ENCODE measurements at places on chromosomes 2 and 18.
A peak's percentile ranks its signal among the peaks of the same experiment; 100 is the strongest.

- DNase-seq, result no peak
Measured at GRCh38 chr2:126843081-126843480, 55.6 kb upstream of the TEX51 start.

- DNase-seq, result no peak
Measured at GRCh38 chr2:202290316-202290715, 24.8 kb downstream of the NOP58 start.

DNA sequence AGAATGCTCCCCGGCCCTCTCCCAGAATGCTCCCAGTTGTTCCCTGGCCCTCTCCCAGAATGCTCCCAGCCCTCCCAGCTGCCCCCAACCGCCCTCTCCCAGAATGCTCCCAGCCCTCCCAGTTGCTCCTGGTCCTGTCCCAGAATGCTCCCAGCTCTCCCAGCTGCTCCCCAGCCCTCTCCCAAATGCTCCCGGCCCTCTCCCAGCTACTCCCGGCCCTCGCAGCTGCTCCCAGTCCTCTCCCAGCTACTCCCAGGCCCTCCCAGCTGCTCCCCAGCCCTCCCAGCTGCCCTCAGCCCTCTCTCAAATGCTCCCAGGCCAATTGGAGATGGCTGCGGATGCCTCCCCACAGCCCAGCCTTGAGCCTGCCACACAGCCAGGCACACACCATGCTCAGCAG is 31.1 kb downstream of the BIN1 start:
- DNase-seq, result no peak

GRCh38 chr2:240797914-240798313 is 22.1 kb downstream of the KIF1A start:
- no peak for DNase-seq

DNA sequence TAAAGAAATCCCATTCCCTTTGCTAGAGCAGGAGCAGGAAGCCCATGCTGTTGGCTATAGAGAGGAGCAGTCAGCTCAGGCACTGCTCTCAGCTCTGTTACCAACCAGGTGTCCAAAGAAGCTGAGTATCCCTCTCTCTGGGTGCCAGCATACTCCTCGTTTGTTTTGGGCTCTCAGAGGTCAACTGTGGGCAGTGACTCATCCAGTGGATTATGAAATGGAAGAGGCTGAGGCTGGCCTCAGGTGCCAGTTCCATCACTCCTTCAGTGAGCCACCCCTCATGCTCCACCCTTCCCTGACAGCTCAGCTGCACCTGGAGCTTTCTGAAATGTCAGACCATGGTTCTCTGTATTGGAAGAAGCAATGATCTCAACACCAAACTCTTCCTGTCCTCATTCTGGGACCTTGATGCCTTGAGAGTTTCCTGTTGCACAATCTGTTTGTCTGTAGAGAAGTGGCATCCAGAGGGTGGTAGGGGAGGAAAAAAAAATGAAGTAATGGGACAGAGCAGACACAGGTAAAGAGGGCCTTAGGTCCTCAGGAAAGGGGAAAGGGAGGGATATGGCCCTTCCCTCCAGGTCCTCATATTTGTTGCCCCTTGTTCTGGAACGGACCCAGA is 31.2 kb upstream of the EN1 start:
- DNase-seq, result no peak

- DNase-seq, result no peak
Measured at GRCh38 chr2:116922414-116922813, 892.1 kb upstream of the DDX18 start.

GRCh38 chr2:112010751-112011150 is 44.3 kb upstream of the TMEM87B start:
- DNase-seq, result no peak

- DNase-seq, result no peak
Measured at GRCh38 chr2:161265874-161266273, 42.4 kb upstream of the PSMD14 start.

DNA sequence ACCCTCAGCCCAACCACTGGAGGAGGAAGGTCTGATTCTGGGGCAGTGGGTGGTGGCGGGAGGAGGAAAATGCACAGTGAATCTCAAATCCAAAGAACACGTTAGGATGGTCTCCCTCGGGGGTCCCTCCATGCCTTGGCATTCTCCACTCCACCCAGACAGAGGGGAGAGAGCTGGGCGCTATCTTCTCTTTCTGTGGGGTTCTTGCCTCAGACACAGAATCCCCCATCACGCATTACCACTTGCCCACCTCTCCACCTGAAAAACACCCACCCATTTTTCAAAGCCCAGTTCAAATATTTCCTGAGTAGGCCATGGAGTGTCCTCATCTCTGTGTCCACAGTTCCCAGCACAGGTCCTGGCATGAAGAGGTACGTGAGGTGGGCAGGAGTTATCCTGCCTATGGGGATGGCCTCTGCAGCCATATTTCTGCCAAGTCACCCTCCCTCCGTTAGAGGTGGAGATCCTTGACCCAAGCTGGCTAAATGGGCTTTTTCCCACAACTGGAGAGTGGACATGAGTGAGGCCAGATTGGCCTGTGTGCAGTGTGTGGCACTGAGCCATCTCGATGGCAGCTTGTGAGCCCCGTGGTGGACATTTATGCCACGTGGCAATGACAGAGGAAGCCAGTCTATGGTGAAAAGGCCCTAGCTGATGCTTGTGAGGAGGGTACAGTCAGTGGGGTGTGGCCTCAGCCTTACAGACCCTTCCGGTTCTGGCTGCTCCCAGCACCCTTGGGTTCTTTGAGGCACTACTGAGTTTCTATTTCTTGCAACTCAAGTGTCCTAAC is 9.5 kb upstream of the TEX261 start:
- no peak for DNase-seq

GRCh38 chr2:28360058-28360717 is 32.5 kb upstream of the FOSL2 start:
- DNase-seq, result no peak

GRCh38 chr2:209565896-209566582 is 142.2 kb downstream of the MAP2 start:
- no peak for DNase-seq

- DNase-seq, result no peak
Measured at GRCh38 chr18:9782073-9782857, 74.2 kb downstream of the RAB31 start.

DNA sequence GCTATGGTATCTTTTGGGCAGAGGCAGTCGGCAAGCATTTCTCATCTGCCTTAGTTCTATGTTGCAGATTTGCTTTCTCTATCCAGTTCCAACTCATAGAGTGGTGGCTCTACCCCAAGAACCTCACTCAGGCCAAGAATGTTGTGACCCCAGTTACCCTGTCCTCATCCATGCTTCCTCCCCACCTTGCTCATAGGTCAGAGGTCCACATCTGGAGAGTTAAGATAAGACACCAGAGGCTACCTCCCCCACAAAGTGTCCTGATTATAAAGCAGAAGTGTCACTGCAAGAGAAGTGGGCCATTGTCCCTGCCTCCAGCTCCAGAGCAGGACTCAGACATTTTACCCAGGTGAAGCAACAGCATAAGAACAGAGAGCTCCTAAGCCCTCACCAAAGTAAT is 276.8 kb upstream of the CHST9 start:
- no peak for DNase-seq

GRCh38 chr2:215363039-215363438 is 51.2 kb downstream of the ATIC start:
- no peak for DNase-seq

- no peak for DNase-seq
Measured at GRCh38 chr2:227013881-227014280, 150.1 kb downstream of the COL4A4 start.

DNA sequence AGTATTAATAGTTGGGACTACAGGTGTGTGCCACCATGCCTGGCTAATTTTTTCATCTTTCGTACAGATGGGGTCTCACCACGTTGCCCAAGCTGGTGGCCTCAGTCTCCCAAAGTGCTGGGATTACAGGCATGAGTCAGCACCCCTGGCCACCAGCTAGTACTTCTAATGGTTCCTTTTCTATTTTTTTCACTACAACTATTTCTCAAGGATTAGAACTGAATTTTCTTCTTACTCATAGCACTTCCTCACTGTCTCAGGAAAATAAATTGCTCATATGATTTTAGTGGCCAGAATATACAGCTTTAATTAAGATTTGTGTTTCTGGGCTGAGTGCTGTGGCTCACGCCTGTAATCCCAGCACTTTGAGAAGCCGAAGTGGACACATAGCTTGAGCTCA is 43.2 kb upstream of the SOS1 start:
- no peak for DNase-seq

DNA sequence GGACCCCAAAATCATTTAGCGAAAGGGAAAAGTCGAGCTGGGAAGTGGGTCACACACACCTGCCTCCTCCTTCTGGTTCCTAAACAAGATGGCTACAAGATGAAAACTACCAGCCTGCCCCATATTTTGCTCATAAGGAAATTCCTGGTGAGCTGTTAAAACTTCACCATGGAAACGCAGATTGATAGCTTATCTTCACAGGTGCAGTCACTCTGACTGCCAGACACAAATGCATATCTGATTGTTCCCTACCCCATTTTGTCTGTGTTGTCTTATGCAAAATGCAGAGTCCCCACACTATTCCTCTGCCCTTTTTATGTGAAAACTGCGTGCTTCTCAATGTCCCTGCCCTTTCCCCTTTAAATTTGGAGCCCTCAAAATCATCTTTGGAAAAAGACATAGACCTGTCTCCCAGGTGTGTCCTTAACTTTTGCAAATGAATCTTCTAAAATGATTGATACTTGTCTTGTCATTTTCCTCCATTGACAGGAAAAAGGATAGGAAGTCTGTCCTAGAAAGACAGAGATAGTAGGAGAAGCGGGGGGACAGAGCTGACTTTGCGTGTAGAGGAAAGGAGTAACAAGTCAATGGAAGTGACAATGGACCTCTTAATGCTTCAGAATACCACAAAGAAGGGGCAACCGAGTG is 38.9 kb upstream of the THOC1 start:
- DNase-seq, result no peak

- peak; percentile 86 for DNase-seq
Measured at GRCh38 chr2:64626963-64627760, 26.6 kb downstream of the SERTAD2 start.

DNA sequence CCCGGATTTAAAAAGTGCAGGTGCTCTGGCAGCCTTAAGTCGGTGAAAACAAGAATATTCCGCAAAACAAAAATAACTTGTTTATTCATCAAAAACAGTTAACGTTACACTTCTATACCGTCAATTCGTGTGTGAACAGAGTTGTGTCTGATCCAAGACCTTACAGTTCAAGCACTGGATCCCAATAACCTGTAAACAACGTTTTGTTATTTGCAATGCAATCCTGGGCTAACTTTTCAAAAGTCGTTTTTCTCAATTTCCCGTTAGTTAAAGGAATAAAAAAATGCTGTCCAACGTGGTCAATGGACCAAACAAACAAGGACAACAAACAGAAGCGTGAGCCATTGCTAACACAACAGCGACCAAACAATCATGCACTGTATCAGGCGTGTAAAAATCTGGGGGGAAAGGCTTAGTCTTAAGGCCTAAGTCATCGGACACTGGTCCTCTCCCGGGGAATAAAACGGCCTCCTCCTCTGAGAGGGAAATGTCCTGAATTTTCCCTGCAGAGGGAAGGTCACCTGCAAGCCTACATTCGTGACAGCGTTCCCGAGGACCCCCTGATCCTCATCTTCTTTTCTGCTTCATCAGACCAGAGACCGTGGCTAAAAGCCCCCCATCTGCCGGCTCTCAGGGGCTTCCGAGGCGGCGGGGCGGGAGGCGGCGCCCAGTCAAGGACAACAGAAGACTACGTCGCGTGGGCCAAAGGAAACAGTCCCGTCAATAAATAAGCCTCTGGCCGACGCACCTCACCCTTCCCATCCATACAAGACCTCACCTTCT is 490 bp downstream of the NDUFS1 start:
- peak; percentile 57 for DNase-seq

GRCh38 chr2:42575458-42576064 is 7.1 kb downstream of the MTA3 start:
- DNase-seq, result no peak

DNA sequence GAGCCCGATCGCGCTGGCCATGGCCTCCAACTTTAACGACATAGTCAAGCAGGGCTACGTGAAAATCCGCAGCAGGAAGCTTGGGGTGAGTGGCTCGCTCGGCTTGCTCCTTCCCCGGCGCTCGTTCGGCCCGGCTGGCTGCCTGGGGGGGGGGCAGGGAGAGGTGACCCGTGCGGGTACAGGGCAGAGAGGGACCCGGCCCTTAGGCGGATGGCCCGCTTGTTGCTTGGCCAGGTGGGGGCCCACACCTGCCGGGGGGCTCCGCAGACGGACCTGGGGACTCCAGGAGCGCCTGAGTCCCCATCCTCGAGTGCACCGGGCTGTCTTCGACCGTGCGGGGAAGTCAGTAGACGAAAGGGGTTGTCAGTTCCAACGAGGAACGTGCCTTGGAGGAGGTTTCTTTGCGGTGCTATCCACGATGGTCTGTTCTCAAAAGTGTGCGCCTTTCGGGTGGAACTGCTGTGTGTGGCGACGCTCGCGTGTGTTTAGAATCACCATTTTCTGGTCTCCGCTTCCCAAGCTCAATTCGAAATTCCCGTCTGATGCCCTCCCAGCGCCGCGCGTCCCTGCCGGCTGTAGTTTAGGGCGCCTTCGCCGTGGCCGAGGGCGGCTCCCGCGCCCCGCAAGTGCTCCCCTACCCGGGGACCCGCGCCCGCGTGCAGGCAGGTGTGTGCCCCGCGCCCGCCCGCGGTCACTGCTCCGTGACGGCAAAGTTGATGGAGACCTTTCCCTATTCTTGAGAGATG is 711 bp downstream of the DOK6 start:
- peak; percentile 39 for DNase-seq

- DNase-seq, result no peak
Measured at GRCh38 chr2:240425236-240425615, 10.2 kb upstream of the GPC1 start.

DNA sequence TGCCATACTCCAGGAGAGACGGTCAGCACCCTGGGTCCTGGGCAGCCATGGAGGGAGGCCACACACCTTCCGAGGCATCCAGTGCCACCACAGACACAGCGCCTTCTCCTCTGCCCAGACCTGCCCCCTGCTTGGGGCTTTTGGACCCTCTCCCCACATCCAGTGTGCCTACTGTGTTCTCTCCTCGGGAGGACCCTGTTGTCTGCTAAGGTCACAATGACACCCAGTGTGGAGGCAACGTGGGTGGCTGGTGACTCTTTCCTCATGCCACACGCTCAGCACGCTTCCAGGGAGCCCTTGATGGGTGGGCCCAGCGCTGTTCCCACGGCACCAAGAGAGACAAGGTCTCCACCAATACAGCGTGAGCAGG is 251.9 kb downstream of the EIPR1 start:
- no peak for DNase-seq

- no peak for DNase-seq
Measured at GRCh38 chr2:167703441-167703840, 544.0 kb downstream of the STK39 start.

- no peak for DNase-seq
Measured at GRCh38 chr2:197241596-197241995, 69.0 kb downstream of the ANKRD44 start.

- no peak for DNase-seq
Measured at GRCh38 chr18:48385596-48385995, 23.6 kb downstream of the ZBTB7C start.

- DNase-seq, result peak; percentile 62
Measured at GRCh38 chr2:17543131-17543660, 2.7 kb downstream of the VSNL1 start.

GRCh38 chr2:61853086-61853846 is 594 bp downstream of the FAM161A start:
- DNase-seq, result peak; percentile 41

- DNase-seq, result no peak
Measured at GRCh38 chr2:224757934-224758548, 41.9 kb upstream of the CCDC195 start.
